ENCODE measurements at places on chromosomes 6 and 20.

- no peak for DNase-seq
Observed at GRCh38 chr6:37745748-37746147, 48.1 kb upstream of the MDGA1 start.

DNA sequence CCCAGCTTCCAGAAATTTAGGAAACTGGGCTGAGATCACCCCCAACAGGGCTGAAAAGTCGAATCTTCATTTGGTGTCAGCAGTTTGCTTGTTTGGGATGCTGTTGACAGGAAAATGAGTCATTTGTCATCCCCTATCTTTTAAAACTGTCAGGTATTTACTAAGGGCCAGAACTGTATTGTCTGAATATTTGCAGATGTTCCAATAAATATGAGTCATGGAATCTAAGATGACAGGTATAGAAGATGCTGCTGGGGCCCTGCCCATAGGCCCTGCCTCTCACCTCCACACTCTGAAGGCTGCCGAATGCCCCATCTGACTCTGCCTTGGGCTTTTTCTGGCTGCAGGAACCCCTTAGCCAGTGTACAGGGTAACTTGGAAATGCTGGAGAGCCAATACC is 3.9 kb downstream of the ETV7 start:
- DNase-seq, result no peak

DNA sequence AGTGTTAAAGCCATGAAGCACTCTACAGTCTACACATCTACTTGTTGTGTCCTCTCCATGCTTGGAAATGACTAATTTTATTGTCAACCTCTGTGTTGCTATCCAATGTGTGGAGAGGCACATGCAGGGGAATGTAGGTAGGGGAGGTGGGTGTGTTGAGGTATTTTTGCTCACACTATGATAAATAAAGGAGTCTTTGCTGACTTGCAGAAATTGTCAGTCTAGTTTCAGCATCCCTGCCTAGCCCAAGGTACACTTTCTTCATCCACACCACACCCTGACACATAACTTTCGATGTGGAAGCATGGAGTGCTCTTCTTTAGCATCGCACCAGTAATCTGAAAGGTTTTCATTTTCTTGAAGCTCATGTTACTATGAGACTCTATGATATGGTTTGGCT is 264.0 kb downstream of the TRDN start:
- no peak for DNase-seq

GRCh38 chr6:166541366-166541765 is 45.1 kb downstream of the RAMACL start:
- DNase-seq, result no peak

DNA sequence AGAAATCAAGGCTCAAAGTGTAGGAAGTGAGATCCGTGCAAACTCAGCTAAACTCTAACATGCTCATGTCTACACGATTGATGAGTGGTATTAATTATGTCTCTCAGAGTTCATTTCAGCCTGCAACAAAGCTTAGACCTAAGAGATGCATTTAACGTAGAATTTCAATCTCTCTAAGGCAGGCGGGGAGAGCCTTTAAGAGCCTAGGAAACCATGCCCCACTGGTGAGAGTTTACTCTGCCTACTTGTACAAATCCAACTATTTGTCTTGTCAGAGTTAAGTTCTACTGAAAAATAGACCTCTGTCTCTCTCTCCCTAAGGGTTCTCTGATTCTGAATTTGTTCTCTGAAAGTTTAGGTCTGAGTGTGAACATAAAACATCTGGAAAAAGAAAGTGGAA is 100.9 kb downstream of the SPTLC3 start:
- no peak for DNase-seq

- DNase-seq, result no peak
Observed at GRCh38 chr6:38871741-38872568, 156.8 kb downstream of the DNAH8 start.

GRCh38 chr6:15870333-15871043 is 207.7 kb upstream of the DTNBP1 start:
- DNase-seq, result no peak

- no peak for DNase-seq
Observed at GRCh38 chr6:30997301-30997700, 13.0 kb upstream of the MUC22 start.

- DNase-seq, result no peak
Observed at GRCh38 chr6:11413728-11414127, 123.8 kb upstream of the TMEM170B start.

DNA sequence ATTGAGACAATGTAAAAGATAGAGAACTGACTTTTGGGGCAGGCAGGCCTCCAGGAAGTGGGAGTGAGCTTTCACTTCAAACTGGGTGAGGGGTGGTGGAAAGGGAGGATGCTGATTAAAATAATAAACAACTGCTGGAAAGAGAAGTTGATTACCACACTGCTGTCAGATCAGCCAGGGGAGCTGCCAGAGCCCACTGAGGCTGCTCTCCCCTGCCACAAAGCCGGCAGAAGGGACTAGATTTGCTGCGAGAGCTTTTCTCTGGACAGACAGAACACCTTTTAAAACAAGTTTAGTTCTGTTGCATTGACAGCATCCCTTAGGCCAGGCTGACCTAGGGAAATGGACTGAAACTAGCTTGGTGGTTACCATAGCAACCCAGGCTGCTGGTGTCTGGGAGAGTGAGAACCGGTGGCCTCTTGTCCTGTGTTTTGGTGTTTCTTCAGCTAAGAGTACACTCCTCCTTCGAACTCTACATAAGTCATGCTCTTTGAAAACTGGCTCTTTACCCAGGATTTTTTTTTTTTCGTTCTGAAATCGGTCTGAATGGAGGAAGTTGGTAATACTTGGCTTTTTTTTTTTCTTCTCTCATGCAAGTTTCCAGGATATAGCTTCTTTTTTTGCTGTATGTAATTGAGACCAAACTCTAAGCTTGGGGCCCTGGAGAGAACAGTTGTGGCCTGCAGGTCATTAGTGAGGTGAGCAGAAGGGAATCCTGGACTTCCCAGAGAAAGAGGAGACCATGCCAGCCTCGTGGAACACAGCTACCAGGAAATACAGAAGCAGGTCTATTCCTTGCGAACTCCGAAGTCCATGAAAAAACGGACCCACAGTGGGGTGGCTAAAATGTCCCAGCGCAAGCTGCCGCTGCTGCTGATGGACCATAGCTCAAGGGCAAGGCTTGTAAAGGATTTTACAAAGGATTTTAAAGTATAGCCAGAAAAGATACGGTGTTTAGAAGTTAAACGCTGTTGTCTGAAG is 374.4 kb downstream of the UTRN start:
- DNase-seq, result no peak

- DNase-seq, result no peak
Observed at GRCh38 chr20:38926934-38927616, 858 bp downstream of the FAM83D start.

DNA sequence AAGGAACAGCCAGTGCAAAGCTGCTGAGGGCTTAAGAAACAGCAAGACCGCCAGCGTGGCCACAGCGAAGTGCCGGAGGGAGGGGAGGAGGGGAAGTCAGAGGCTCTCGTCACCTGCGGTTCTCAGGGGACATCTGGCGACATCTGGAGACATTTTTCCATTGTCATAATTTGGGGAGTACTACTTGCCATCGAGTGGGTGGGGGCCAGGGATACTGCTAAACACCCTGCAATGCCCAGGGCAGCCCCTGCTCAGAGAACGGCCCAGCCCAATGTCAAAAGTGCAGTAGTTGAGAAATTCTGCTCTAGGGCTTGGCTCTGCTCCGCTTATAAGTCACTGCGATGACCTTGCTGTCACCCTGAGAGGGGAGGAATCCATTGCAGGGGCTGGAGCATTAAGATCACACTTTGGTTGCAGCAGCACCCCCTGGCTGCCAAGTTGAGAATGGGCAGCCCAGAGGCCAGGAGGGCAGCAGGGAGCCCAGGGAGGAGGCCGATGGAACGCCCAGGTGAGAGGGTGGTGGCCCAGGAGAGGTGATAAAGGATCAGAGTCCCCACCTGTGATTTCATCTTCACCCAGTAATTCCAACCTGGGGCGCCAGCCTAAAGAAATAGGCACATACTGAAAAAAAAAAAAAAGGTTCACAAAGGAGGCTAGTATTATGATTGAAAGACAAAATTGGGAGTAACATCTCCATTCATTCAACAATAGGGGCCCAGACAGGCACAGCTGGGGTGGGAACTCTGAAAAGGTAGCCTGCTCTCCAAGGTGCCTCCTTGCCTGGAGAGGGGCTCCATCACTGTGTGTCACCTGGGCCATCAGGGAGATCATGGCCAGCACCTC is 218.2 kb downstream of the BMP7 start:
- DNase-seq, result no peak

DNA sequence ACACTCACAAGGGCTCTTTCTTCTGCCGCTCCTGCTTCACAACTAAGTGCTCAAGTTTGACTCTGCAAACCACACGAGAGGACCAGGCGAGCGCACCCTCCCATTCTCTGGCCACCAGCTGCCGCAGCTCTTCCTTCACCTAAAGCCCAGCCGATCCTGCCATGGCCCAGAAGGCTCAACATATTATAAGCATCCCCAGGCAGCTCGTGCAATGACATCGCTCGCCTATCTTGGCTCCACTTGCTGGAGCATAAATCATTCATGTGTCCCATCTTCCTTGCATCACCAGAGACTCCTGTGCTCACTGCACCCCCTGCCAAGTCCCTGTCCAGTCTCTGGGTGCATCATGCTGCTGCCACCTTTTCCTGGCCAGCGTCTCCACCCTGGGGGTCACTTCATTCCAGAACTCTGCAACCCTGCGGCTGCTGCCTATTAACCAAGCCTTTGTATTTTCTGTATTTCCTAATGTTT is 59.0 kb downstream of the PSMG4 start:
- no peak for DNase-seq

DNA sequence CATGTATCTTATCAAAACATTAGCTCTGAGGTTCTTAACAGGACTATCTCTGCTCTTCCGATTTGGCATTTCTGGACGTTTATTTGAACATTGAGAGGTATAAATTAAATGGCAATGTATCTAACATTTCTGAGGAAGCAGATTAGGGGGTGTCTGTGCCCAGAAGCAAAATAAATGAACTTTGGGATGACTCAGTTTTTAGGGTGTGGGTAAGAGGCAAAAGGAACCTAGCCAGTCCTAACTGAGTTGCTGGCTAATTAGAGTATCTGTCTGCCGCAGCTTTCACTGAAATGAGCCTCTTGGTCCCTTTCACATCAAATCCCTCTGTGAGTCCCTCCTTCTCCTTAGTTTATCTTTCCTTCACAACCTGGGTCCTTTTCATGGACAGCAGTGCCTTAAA is 1.1 kb downstream of the RNF144B start:
- DNase-seq, result no peak

- no peak for DNase-seq
Observed at GRCh38 chr6:90425161-90425641, 128.6 kb upstream of the BACH2 start.

DNA sequence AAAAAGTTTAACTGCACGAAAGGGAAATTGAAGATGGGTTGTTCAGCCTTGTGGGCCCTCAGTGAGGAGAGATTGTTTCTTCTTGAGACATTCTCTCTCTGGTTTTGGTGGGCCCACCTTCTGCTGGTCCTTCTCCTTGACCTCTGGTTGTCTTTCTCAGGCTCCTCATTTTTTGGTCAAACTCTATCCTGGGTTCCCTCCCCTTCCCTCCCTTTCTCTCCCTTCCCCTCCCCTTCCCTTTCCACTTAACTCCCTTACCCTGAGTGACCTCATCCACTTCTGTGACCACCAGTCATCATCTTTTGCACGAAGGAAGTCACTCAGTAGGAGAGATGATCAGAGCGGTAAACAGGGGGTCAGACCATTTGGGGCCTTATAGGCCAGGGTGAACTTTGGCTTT is 71.5 kb upstream of the RALY start:
- DNase-seq, result no peak

DNA sequence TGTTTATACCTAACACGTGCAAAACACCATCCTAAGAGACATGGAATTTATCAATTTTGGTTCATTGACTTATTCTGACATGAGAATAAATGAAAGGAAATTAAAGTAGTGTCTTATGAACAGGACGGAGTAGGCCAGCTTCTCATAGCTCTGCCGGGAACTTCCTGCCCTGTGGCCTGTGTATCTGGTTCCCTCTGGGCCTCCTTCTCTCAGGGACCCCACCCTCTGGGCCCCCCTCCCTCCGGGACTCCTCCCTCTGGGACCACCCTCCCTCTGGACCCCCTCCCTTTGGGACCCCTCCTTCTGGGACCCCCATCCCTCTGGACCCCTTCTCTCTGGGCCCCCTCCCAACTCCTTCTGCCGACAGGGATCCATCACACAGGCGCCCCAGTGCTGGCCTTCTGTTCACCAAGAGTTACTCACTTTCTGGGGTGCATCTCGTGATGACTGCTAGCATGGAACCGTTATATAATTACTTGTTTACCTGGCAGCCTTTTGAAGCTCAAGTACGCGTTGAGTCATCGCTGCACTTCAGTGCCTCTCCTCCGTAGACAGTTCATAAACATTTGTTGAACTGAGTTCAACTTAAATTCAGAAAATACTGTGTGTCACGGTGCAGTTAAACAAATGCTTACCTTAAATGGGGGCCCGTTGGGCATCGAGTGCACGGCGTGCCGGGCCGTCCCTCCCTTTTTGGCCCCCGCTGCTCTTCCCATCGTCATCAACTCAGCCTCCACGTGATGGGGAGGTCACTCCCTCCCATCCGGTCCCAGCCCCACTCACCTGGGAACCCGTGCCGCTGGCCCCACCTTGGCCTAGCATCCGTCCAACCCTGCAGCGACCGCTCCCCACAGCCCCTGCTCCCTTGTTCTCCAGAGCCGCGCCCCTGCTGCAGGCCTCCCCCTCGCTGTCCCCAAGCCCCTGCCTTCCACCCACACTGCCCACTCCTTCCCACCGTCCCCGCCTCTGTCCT is 8.1 kb downstream of the CCR6 start:
- DNase-seq, result no peak

DNA sequence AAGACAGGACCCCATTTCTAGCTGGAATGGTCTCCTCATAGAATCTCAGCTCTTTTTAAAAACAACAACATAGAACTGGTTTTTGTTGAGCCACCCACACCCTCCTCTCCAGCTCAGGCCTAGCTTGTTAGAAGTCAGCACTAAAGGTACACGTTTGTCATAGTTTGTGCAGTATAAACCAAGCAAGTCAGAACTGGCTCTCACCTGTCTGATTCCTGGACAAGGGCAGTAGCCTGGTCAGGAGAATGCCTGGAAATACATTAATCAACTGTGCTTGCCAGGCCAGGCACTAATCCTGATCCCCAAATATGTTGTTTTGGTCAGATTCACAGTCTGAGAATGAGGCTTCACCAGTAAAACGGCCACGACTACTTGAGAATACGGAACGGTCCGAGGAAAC is 296.7 kb downstream of the ZFAND3 start:
- no peak for DNase-seq

- DNase-seq, result no peak
Observed at GRCh38 chr6:89034586-89035251, 45.8 kb upstream of the PNRC1 start.

Data from stimulated activated CD4-positive, alpha-beta T cell treated with anti-CD3 and anti-CD28 coated beads, Interleukin-2, amount 100 ng/mL, for 4 hours (primary cell).